ENCODE measurements at places on chromosomes 11 and 22.

GRCh38 chr11:2805388-2806056 lies 80.1 kb downstream of the CDKN1C start:
- no peak for DNase-seq

DNA sequence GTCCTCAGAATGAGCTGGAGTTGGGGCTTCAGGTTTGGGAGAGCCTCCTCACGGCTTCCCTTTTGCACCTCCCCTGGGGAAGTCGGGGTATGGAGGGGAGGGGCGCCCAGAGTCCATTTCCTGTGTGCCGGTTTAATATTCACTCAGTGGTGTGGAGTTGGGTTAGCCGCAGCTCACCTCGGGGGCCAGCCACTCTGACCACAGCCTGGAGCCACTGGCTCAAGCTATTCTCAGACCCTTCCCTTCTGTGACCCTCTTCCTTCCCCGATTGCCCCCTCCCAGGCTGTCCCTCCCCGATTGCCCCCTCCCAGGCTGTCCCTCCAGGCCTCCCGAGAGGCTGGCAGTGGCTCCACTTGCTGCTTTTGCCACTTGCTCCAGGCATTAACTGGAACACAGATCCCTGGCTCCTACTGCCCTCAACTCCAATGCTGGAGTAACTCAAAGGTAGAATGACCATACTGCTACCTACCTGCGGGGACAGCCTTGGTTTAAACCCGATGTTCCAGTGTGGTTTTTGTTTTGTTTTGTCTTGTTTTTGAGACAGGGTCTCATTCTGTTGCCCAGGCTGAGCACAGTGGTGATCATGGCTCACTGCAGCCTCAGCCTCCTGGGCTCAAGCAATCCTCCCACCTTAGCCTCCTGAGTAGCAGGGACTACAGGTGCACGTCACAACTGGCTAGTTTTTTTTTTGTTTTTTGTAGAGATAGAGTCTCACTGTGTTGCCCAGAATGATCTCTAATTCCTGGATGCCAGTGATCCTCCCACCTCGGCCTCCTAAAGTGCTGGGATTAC lies 29.3 kb downstream of the RPUSD4 start:
- no peak for DNase-seq

GRCh38 chr11:70845591-70846041 lies 406.8 kb downstream of the SHANK2 start:
- no peak for DNase-seq

- peak; percentile 76 for DNase-seq
Observed at GRCh38 chr11:123302751-123303195, 107.7 kb upstream of the CLMP start.

DNA sequence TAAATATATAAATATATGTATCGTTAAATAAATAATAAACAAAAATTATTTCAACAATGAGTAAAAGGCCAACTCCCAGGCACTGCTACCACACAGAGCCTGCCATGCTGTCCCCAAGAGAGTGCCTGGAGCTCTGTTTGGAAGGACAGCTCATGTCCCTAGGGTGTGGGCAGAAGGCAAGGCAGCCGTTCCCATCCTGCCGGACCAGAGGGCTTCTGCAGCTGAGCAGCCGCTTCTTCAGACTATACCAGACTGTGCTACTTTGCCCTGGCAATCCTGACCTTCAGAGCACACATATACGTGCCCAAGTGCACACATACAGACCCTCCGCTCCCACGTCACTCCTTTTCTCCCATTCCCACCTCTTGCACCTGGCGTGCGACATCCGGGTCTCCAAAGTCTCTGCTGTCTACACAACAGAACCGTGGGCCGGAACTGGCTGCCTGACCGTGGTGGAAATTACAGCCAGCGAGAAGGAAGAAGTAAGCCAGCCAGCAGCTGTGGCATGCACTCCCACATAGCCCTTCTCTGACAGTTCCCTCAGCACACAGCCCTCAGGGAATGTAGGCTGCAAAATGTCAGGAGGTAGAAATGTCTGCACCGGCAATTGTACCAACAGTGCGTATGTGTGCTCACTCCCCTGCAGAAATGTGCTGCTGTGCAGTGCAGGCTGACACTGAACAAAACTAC lies 24.0 kb downstream of the PAX6 start:
- DNase-seq = no peak

DNA sequence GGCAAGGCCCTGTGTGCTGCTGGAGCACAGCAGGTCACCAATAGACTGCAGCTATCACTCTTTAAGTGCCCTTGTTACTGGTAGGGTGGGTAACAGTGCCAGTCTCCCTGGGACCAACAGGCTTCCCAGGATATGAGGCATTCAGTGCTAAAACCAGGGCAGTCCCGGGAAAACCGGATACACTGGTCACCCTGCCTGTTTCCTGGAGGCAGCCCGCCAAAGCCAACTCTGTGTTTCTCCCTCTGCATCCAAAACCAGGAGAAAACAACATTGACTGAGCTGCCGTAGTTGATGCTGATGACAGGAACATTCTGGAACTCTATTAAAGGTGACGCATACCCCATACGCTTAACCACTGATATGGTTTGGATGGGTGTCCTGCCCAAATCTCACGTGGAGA lies 149.1 kb downstream of the SHANK2 start:
- DNase-seq = no peak

GRCh38 chr11:117439256-117439655 lies 111.6 kb downstream of the CEP164 start:
- DNase-seq = no peak

GRCh38 chr11:132123449-132123848 lies 753.0 kb downstream of the NTM start:
- no peak for DNase-seq

GRCh38 chr11:64148226-64148916 lies 17.5 kb downstream of the MACROD1 start:
- peak; percentile 66 for DNase-seq

DNA sequence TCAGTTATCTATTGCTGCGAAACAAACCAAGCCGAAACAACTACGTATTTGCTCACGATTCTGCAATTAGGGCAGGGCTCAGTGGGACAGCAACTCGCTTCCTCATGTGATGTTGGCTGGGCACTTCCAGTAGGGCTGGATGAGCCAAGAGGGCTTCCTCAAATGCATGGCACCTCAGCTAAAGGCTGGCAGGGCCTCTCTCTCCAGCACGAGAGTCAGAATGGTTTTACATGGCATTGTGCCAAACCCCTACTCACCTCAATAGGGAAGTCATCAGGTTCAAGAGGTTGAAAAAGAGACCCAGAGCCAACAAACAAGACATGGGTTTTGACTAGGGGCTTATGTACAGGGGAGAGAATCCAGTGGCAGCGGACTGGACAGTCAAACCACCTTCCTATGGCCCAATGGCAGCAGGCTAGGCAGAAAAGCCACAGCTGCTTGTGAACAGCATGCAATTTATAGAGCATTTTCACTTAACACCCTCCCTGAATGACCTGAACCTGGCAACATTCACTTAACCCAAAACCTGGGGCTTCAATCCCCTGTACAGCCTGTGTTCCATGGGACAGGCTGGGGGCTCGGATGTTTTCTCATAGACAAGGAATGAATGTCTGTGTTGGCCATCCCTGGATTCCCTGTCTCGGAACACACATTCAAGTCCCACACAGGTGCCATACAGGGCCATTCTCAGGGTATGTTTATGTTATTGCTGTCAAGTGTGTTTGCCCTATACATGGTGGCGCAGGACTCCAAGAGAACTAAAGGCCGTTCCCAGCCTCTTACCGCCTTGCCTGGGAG lies 154.2 kb upstream of the NAV2 start:
- DNase-seq = no peak

DNA sequence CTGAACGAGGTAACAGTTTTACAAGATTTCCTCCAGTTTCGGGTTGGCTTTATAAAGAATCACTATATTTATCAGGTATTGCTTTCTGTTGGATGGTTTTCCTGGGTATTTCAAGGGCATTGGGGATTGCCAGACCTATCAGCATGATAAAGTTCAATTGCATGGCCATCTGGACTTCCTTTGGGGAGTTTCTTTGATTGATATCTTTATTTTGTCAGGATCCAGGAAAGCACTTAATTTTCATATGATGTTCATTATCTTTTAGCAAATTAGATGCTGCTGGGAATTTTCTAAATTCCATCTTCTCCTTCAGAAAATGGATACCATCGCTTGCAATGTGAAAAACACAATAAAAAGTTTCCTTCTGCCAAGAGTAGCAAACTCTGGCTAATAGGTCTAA lies 21.2 kb downstream of the RFPL2 start:
- DNase-seq = no peak

DNA sequence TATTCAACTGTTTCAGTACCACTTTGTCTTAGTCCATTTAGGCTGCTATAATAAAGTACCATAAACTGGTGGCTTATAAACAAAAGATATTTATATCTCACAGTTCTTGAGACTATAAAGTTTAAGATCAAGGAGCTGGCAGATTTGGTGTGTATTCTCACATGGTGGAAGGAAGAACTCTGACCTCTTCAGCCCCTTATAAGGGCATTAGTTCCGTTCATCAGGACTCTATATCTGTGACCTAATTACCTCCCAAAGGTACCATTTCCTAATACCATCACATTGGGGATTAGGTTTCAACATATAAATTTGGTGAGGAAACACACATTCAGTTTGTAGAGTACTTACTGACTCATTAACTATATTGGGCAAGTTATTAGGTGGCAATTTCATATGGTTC lies 10.7 kb upstream of the ARL14EP start:
- DNase-seq = no peak
